Upper lobe of left lung (tissue), 6 donors: ENCODE measurements at places on chromosomes 2 and 18. TPM values are rescaled to one million over a fixed set of nuclear protein-coding genes. Genes with fewer than 3 reads are reported as not detected.
A peak's percentile ranks its signal among the peaks of the same experiment; 100 is the strongest.

- H3K27ac ChIP-seq: no peak overlapping the region
- DNase-seq: no peak
- H3K4me1 ChIP-seq: no peaks in the 10 kb centered on the region
- H3K4me3 ChIP-seq: no peak overlapping the region
- H3K36me3 ChIP-seq: no peaks in the 10 kb centered on the region
- H3K27me3 ChIP-seq: no peaks in the 10 kb centered on the region
These were observed 418.0 kb upstream of the ID2 start for GRCh38 chr2:8263901-8264300.

DNA sequence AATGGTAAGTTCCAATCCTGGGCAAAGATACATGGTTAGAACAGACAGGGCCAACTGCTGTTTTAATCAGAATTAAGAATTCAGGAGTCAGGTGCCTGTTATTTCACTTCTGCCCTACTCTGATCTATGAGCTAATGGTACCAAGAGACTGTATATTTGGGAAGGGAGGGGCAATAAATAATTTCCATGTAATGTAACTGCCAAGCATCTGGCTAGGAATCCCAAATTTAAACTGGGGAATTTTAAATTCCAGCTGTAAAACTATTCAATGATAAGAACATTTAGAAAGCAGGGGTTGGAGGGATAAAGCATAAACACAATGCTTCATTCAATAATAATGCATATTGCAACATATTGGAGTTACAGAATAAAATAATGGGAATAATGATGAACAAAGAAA lies 49.7 kb downstream of the SCN7A start:
- H3K4me1 ChIP-seq: no peaks in the 10 kb centered on the region
- no peak overlapping the region for H3K4me3 ChIP-seq
- H3K36me3 ChIP-seq: no peaks in the 10 kb centered on the region
- no peak overlapping the region for H3K27ac ChIP-seq

DNA sequence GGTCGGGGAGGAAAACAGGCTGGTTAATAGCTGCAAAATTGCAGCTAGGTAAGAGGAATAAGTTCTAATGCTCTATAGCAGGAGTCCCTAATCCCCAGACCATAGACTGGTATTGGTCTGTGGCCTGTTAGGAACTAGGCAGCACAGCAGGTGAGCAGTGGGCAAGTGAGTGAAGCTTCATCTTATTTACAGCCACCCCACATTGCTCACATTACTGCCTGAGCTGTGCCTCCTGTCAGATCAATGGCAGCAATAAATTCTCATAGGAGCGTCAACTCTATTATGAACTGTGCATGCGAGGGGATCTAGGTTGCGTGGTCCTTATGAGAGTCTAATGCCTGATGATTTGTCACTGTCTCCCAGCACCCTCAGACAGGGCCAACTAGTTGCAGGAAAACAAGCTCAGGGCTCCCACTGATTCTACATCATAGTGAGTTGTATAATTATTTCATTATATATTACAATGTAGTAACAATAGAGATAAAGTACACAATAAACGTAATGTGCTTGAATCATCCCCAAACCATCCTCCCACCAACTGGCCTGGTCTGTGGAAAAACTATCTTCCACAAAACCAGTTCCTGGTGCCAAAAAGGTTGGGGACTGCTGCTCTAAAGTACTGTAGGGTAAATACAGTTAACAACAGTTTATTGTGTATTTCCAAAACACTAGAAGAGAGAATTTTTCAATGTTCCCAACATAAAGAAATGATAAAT lies 91.7 kb upstream of the TFCP2L1 start:
- H3K36me3 ChIP-seq: peaks cover 32% of the 10 kb centered on the region
- H3K4me1 ChIP-seq: no peaks in the 10 kb centered on the region
- DNase-seq: no peak
- no peak overlapping the region for H3K4me3 ChIP-seq
- H3K27me3 ChIP-seq: no peaks in the 10 kb centered on the region

DNA sequence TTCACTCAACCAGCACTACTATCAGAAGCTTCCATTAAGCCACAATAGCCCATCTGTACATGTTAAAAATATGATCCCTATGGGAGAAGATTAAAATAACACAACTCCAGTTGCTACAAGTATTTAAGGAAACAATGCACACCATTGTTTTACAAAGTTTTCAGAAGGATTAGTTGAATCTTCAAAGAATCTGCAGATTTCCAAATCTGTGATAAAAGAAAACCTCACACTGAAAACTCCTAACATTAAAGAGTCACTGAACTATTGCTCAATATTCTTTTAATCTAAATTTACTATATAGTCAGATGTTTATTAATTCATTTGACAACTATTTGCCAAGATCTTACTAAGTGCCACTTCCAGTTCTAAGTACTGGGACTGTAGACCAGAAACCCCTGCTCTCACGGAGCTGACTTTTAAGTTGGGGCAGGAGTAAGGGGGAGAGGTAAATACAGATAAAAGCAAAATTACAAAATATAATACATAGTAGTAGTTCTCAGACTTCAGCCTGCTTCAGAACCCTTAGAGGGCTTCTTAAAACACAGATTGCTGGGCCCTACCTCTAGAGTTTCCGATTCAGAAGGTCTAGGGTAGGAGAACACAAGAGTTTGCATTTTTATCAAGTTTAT lies 94.4 kb downstream of the STK39 start:
- H3K4me1 ChIP-seq: no peaks in the 10 kb centered on the region
- H3K27ac ChIP-seq: no peak overlapping the region
- H3K36me3 ChIP-seq: no peaks in the 10 kb centered on the region
- no peaks in the 10 kb centered on the region for H3K27me3 ChIP-seq

DNA sequence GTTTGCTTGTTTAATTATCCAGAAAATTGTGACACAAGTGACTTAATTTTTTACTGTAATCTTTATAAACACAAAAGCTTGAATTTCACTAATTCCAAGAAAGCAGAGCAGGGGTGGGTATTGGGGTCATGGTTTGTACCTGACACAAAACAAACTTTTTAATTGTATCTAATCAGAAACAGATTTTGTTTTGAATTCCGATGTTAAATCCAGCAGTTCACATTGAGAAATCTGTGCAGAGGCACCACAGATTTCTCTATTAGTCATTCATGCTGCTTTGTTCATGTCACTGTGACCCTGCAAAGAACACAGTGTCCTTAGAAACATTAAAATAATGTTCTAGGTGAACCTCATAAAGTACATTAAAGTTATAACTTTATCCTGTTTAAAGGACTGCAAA lies 443.4 kb downstream of the NYAP2 start:
- H3K27me3 ChIP-seq: no peaks in the 10 kb centered on the region
- no peaks in the 10 kb centered on the region for H3K4me1 ChIP-seq
- no peak overlapping the region for H3K27ac ChIP-seq
- DNase-seq: no peak
- H3K36me3 ChIP-seq: no peaks in the 10 kb centered on the region

DNA sequence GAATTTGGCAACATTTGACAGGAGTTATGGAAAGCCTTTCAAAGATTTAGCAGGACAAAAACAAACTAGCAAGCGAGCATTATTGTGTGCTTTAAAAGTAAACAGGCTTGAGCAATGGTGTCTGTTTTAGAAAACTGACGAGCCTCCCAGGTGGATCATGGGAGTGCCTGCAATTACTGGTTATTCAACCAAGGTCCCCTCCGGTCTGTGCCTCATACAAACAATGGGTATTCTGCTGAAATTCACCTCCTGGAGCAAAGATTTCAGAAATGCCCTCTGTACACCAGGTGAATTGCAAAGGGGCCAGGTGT lies 22.4 kb downstream of the RTP5 start:
- H3K4me3 ChIP-seq: no peak overlapping the region
- H3K4me1 ChIP-seq: no peaks in the 10 kb centered on the region
- no peaks in the 10 kb centered on the region for H3K36me3 ChIP-seq
- no peaks in the 10 kb centered on the region for H3K27me3 ChIP-seq
- no peak for DNase-seq

DNA sequence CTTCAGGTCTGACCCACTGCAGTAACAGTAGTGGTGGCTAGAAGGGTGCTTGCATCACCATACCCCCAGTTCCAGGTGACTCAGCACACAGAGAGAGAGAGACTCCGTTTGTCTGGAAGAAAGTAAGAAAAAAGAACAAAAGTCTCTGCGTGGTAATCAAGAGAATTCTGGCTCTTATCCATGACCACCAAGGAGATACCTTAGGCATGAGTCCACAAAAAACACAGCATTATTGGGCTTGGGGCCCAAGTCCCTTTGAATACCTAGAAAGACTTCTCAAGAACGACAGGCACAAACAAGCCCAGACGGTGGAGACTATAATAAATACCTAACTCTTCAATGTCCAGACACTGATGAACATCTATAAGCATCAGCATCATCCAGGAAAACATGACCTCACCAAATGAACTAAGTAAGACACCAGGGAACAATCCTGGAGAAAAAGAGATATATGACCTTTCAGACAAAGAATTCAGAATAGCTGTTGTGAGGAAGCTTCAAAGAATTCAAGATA lies 21.7 kb upstream of the BAZ2B start:
- no peak overlapping the region for H3K4me3 ChIP-seq
- no peaks in the 10 kb centered on the region for H3K36me3 ChIP-seq
- no peak overlapping the region for H3K27ac ChIP-seq
- H3K27me3 ChIP-seq: no peaks in the 10 kb centered on the region
- DNase-seq: no peak
- peaks cover 3% of the 10 kb centered on the region for H3K4me1 ChIP-seq

GRCh38 chr2:20218331-20219320 lies 6.3 kb downstream of the SDC1 start:
- peaks cover 11% of the 10 kb centered on the region for H3K4me1 ChIP-seq
- peak overlapping the region; percentile 72 for H3K27ac ChIP-seq
- peaks cover 3% of the 10 kb centered on the region for H3K27me3 ChIP-seq
- no peak for DNase-seq

DNA sequence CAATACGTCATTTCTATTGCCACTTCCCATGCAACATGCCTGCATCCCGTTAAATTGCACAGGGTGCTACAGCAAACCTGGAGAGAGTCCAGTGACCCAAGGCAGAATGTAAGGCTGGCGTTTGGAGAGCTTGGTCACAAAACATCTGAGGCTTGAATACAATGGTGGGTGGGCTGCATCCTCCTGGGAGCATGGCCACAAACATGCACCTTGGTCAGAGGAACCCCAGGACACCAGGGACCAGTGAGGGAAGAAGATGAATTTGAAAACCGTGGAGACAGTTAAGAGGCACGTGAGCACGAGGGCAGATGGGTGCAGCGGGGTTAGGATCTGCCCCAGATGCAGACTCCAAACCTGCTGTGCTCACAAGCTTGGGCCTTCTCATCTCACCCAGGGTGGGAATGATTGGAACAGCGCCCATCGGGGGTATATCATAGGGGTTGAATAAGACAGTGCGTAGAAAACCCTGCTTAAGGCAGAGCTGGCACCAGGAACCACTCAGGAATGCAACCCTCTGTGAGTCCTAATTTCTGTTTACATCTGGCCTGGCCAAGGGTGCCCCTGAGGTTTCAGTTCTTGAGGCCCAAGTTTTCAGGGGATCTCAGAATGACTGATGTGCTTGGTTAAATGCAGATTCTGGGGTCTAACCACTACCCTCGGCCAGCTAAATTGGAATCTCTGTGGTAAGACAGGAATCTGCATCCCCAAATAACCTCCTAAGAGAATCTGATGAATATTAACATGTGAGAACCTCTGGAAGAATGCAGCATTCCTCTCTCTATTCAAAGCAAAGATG lies 97.2 kb downstream of the ARL4C start:
- H3K4me3 ChIP-seq: no peak overlapping the region
- peaks cover under 1% of the 10 kb centered on the region for H3K4me1 ChIP-seq
- H3K27me3 ChIP-seq: no peaks in the 10 kb centered on the region
- no peak overlapping the region for H3K27ac ChIP-seq
- no peaks in the 10 kb centered on the region for H3K36me3 ChIP-seq

- H3K36me3 ChIP-seq: no peaks in the 10 kb centered on the region
- no peak for DNase-seq
- no peaks in the 10 kb centered on the region for H3K27me3 ChIP-seq
- no peak overlapping the region for H3K4me3 ChIP-seq
These were observed 268.9 kb downstream of the SP3 start for GRCh38 chr2:173696274-173696673.

DNA sequence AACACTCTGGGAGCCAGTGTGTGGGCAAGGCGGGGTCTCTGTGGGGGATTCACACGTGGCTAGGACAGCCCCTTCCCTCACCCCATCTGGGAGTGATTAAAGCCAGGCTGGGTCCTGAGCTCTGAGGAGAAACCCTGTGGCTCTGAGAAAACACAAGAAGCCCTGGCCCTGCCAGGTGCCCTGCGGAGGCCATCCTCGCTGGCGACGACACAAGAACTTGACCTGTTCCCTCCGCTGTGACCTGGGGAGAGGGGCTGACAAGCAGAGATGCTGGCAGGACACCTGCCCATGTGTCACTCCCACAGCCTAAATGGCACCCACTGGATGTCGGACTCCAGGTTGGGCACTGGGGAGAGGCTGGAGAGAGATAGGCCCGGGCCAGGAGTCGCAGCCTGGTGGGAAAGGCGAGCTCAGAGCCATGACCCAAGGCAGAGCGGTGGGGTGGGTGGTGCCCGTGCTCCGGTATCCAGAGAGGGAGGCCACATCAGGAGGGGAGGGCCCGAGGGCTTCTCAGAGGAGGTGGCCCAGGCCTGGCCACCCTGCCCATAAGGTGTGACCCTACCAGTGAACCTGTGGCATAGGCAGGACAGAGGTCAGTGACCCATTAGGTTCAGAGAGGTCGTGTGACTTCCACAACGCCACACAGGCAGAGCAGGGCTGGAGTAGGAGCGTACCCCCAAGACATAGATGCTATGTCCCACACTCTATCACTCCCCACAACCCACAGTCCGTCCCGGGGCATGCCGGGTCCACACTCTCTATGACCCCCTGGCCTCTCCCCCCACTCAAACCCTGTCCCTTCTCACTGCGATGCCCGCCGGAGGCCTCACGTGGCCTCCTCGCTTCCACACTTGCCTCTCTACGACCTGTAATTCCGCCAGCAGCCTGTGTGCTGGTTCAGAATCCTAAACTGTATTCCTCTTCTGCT lies 59.4 kb upstream of the HPCAL1 start:
- H3K4me3 ChIP-seq: no peak overlapping the region
- no peaks in the 10 kb centered on the region for H3K36me3 ChIP-seq
- no peaks in the 10 kb centered on the region for H3K27me3 ChIP-seq
- no peak for DNase-seq

The PMAIP1 gene
- total RNA-seq: 4.9 TPM

The UGT1A6 gene
- 0.88 TPM for total RNA-seq

The ZAP70 gene
- total RNA-seq: 9.3 TPM

The MBD1 gene
- total RNA-seq: 69.3 TPM

The RGPD3 gene
- total RNA-seq: 0.46 TPM

The MC2R gene
- not detected for total RNA-seq

The CYP26B1 gene
- total RNA-seq: not detected

The MC4R gene
- total RNA-seq: not detected

The RPRD1A gene
- total RNA-seq: 30.6 TPM

The STPG4 gene
- total RNA-seq: 0.52 TPM
